Posterior cingulate gyrus (tissue), 11 donors: ENCODE measurements at places on chromosomes 1 and 21.

GRCh38 chr1:74396933-74397332, 115.5 kb downstream of the LRRC53 start:
- DNase-seq = peak; percentile 82

GRCh38 chr1:246947255-246947654, 15.5 kb upstream of the AHCTF1 start:
- DNase-seq = peak; percentile 35

DNA sequence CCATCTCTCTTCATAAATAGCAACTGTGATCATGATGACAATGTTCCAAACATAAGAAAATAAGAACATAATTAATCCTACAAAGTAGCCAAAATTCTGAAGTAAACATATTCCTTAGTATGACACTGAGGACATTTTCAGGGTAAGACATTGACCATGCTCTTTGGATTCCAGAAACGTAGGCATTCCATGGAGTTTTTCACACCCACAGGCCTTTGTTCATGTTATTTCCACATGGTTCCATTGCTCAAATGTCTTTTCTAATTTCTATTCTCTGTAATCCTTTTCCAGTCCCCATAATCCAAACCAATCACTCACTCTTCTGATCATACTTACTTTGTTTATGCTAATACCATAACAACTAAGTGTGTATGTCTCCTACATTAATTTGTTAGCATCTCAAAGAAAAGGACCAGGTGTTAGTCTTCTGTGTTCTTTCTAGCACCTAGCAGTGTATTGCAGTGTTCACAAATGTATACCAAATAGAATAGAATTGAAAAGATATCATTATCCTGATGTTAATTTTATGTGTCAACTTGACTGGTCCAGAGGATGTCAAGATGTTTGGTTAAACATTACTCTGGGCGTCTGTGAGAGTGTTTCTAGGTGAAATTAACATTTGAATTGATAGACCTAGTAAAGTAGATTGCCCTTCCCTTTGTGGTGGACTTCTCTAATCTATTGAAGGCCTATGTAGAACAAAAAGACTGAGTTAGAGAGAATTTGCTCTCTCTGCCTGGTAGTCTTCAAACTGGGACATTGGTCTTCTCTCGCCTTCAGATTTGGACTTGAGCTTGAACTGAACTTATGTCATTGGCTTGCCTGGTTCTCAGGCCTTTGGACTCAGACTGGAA, 516.6 kb downstream of the PTPRC start:
- no peak for DNase-seq

DNA sequence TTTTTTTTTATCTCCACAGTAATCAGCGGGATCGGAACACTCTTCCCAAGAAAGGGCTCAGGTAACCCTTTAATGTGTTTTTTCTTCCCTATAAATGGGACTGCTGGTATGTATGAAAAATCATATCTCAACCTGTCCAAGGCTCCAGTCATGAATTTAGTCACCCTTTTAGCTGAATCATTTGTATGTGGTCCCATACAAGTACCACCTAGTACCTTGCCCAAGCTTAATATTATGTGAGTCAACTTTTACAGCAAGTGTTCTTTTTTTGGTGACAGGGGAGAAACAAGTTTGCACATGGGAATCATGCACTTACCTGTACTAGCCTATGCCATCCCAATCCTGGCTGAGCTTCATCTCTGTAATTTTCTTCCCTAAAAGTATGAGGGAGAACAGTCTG, 43.7 kb upstream of the IPO9 start:
- no peak for DNase-seq

GRCh38 chr1:229482511-229482910, 25.6 kb downstream of the NUP133 start:
- no peak for DNase-seq
